Mesenteric fat pad (tissue), 1 donor: ENCODE measurements at places on chromosomes 16 and 17.

- no peak for DNase-seq
Measured at GRCh38 chr17:9367156-9367555, 208.5 kb downstream of the STX8 start.

GRCh38 chr16:27109666-27110523 lies 43.2 kb downstream of the C16orf82 start:
- DNase-seq, result peak; percentile 93

DNA sequence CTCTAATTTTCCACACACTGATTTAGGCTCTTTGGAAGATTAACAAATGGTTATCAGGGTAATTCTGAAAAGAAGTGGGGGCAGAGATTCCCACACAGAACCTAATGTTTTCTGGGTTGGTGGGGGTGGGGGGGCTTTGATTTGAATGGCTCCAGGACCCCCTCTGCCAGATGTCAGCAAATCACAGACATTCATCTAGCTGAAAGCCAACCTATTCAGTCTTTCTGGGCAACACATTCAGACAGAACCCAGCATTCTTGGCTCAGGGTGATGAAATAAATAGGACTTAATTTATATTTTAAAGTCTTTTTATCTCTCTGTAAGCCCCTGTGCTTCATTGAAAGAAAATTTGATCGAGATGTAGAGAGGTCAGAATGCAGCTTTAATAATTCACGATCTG lies 533.2 kb downstream of the XYLT1 start:
- no peak for DNase-seq

GRCh38 chr17:43814026-43814425 lies 18.9 kb downstream of the MPP3 start:
- peak; percentile 73 for DNase-seq

DNA sequence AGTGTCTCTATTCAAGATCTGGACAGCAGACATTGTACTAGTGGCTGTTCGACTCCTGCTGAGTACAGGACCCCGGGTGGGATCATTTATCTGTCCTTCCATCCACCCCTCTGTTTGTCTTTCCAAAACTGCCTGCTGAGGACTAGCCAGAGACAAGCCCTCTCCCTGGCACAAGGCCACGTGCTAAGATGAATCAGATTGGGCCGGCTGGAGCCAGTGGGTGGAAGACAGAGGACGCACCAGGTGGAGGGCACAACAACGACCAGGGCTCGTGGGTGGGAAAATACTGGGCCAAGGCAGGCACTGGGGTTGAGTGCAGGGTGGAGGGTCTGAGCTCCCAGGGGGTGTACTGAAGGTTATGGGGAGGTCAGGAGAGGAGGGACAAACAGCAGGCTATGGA lies 1.4 kb upstream of the CA7 start:
- peak; percentile 71 for DNase-seq

GRCh38 chr17:9981344-9981915 lies 76.4 kb upstream of the RCVRN start:
- DNase-seq, result no peak

- DNase-seq, result no peak
Measured at GRCh38 chr16:88649924-88650748, 717 bp downstream of the CYBA start.

- DNase-seq, result no peak
Measured at GRCh38 chr16:1532771-1533170, 695 bp upstream of the TMEM204 start.

DNA sequence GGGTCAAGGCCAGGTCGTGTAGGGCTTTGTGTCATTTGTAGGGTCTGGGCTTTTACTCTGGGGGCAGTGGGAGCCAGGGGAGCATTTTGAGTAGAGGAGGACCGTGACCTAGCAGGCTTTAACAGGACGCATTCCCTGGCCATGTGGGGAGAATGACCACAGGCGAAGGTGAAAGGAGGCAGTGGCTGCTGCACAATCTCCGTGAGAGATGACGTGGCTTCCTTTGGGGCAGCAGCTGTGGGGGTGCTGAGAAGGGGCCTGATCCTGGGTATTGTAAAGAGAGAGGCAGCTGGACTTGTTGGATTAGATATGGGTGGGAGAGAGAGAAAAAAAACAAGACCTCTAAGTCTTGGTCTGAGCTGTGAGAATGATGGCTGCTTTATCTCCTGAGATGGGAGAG lies 46.0 kb downstream of the KATNIP start:
- DNase-seq, result no peak

GRCh38 chr16:19185510-19185851 lies 17.4 kb downstream of the SYT17 start:
- DNase-seq, result no peak

DNA sequence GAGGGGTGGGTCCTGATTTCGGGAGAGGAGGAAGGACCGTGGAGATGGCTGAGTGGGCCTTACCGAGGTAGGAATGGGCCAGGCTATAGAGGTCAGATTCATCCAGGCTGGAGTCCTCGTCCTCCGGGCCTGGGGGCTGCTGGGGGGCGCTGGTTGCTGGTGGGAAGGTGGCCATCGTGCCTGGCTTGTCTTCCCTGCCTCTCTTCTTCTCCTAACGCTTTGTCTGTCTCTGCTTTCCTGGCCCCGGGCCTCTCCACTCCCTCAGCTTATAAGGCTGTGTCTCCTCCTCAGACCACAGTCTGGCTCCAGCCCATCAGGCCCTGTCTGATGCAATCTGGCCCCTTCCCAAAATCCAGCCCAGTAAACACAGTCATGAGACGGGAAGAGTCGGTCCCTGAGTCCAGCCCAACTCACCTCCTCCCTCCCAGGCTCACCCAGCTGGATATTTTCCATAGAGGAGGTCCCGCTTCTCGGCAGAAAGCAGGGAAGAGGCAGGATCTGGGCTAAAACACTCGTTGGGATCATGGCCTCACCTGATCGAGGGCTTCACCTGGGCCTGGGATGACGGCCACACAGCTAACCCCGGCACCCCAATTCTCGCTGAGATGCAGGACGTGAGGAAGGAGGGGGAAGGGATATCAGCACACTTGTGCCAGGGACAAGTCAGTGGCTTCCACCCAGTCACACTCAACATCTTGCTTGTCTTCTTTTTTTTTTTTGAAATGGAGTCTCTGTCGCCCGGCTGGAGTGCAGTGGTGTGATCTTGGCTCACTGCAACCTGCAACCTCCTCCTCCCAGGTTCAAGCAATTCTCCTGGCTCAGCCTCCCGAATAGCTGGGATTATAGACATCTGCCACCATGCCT lies at the start of gene NUPR1:
TSS of gene NUPR1 (minus strand) at position 242 of the 864 bp plus-strand sequence. CDS start at position 175, 67 bp downstream.
- peak; percentile 94 for DNase-seq

- DNase-seq, result no peak
Measured at GRCh38 chr16:25033852-25034251, 18.7 kb upstream of the ARHGAP17 start.

DNA sequence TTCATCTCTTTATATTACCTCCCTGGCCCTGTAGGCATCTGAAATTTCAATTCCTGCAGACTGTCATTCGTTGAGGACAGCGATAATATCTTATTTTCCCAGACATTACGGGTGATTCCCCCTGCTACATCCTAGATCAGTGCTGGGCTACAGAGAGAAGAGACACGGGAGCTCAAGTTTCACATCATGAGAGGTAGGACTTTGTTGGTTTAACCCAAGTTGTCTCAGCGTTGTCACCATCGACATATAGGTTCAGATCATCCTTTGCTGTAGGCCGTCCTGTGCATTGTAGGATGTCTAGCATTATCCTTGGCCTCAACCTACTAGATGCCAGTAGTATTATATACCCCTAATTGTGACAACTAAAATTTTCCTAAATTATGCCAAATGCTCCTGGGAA lies 19.3 kb downstream of the MT1X start:
- DNase-seq, result no peak

DNA sequence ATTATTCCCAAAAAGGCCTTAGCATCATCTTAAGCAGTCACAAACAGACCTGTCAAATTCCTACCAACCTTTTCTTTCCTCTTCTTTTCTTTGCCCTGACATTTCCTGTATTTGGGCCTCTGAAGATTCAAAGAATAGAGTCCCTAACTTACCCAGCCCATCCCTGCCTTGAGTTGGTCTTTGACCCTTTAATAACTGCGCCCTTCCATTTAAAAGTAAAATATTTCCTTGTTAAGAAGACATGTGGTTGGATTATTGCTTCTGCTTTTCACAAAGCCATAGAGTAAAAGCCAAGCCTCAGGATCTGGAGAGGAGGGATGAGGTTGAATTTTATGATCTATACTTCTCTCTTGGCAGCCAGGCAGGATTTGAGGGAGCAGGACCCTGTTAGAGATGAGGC lies 13.2 kb upstream of the CCL23 start:
- DNase-seq, result no peak

GRCh38 chr17:21119247-21119918 lies 7.4 kb upstream of the DHRS7B start:
- no peak for DNase-seq

DNA sequence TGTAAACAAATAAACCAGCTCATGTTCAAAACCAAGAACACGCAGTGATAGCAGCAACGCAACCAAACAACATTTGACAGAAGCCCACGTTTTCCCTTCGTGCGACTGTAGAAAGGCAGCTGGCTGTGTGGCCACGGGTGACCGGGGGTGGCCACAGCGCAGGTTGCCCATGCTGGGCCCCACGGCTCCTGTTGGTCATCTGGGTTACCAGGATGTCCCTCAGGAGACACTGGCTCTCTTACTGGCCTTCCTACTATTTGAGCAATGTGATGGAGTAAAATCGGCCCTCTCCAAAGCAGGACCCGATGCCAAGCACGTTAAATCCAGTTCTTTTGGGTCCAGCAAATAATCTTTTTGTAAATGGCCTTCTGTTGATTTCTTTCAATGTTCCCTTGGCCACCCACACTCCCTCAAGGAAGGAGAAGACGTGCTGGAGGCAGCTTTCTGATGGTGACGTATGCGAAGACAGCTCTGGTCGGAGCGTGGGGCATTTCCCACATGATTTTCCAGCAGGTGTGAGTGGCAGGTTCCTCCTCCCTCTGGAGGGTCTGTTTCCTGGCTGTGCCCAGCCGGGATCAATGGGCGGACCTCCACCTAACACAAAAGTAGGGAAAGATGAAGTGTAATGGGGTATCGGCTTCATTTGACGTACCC lies 143.1 kb upstream of the CHMP6 start:
- DNase-seq, result peak; percentile 79

DNA sequence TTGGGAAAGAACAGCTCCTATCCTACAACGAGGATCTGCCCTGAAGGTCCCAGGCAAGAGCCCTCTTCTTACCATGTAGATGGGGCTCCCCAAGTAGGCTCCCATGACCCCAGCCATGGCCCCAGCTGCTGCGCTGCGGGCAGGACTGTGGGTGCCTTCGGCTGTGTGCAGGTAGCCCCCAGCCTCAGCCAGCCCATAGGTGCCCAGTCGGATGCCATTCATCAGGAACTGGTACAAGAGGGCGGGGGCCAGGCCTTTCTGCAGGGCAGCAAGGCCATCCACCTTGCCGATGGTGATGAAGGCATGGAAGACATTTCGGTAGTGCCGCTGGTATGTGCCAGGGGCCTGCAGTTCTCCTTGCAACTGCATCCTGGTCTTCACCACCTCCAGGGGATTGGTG lies 839 bp downstream of the SLC25A35 start:
- DNase-seq, result no peak

GRCh38 chr16:53886482-53887378 lies 182.8 kb downstream of the FTO start:
- no peak for DNase-seq

GRCh38 chr16:3951861-3952736 lies 71.6 kb upstream of the CREBBP start:
- DNase-seq, result no peak

- DNase-seq, result no peak
Measured at GRCh38 chr16:169014-169413, 3.2 kb downstream of the HBM start.

DNA sequence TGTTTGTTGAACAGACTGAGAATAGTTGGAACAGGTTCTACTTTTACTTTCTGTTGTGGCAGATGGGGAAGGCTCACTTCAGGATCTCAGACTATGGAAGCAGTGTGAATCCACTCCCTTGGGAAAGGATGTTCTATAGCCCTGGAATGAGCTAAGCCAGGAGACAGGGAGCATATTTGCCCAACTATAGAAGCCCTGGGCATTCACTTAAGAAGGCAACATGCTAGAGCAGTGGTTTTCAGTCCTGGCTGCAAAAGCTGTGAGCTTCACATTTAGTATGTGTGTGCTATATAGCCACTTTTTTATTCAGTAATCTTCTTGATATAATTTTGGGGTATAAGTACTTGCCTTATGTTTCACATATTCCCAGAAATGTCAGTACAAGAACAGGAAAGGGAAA lies 1.2 kb upstream of the KRT32 start:
- DNase-seq, result no peak

- DNase-seq, result no peak
Measured at GRCh38 chr17:17304521-17304985, 1.4 kb downstream of the NT5M start.

DNA sequence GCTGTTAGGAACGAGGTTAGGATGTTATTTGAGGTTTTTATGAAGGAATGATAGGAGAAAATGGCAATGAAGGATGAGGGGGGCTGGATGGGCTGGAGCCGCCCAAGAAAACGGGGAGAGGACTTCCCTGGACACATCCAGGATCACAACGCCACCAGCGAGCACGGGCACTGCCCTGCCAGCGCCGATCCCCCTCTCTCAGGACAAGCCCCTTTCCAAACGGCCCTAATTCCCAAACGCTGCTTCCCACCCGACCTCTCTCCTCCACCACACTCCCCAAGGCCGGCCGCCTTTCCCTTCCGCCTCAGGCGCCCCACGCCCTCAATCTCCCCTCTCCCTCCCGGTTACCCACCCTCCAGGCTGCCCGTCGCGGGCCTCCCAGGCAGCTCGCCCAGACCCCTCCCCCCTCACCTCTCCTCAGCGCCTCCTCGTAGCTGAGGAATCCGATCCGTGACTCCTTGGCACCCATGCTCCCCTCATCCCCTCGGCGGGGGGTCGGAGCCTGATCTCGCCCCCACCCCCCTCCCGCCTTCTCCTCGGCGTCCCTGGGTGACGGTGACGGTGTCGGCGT lies 377 bp downstream of the USP32 start:
- peak; percentile 90 for DNase-seq

- no peak for DNase-seq
Measured at GRCh38 chr16:66590322-66590721, 11.1 kb downstream of the CMTM2 start.

DNA sequence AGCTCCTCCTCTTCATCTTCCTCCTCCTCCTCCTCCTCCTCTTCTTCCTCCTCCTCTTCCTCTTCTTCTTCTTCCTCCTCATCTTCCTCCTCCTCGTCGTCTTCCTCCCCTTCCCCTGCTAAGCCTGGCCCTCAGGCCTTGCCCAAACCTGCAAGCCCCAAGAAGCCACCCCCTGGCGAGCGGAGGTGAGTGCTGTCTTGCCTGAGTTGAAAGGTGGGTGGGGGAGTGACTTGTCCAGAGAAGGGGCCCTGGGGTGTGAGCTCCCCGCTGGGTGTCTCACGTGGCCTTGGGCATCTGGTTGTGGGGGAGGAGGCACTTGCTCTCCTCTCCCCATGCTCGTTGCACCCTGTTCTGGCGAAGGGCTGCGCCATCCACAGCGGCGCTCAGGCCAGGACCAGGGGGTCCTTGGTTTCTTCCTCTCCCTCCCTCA lies 8.0 kb downstream of the ELOB start:
- no peak for DNase-seq

- no peak for DNase-seq
Measured at GRCh38 chr17:611202-611601, 103.4 kb downstream of the VPS53 start.

DNA sequence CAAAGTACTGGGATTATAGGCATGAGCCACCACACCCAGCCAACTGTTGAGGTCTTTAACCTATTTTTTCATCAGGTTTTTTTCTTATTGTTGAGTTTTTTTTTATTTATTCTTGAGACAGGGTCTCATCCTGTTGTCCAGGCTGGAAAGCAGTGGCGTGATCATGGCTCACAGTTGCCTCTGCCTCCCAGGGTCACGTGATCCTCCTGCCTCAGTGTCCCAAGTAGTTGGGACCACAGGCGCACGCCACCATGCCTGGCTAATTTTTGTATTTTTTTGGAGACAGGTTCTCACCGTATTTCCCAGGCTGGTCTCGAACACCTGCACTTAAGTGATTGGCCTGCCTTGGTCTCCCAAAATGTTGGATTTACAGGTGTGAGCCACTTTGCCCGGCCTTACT lies 95.9 kb downstream of the BCAS3 start:
- DNase-seq, result no peak
